ENCODE measurements at places on chromosomes 2 and 18.
A peak's percentile ranks its signal among the peaks of the same experiment; 100 is the strongest.

GRCh38 chr2:82837588-82838304 is 1621.3 kb downstream of the SUCLG1 start:
- no peak for DNase-seq

GRCh38 chr2:158459161-158460003 is 2.6 kb downstream of the PKP4 start:
- no peak for DNase-seq

DNA sequence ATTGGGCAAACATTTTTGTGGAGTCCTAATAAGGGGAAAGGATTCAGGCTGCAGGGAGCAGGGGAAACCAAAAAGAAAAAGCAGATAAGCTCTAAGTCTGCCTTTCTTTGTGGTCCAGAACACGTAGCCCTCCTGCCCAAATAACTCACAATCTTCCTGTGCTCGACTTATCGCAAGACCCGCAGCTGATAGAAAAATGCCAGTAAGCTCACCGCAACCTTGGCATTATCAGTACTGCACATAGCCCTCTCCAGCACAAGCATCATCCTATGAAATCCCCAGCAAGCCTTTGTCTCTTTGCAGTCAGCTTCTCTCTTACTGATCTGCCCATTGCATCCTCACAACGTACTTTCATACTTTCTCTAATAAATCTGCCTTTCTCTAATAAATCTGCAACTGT is 202.4 kb upstream of the HNRNPA3 start:
- no peak for DNase-seq

DNA sequence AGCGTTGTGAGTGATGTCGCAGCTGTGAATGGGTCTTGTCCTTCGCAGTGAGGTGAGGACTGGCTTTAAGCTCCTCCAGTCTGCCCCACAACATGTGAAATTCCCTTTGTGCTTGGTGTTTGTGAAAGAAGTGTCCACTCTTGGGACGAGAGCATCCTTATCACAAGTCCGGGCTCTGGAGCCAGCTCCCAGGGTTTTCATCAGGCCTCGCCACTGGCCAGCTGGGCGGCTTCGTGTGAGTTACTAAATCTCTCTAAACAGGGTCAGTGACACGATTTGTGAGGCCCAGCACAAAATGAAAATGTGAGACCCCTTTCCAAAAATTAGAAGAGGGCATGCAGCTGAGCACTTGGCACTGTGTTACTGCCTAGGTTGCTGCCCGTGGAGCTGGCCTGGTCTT is 115.9 kb downstream of the VAPA start:
- DNase-seq = no peak

DNA sequence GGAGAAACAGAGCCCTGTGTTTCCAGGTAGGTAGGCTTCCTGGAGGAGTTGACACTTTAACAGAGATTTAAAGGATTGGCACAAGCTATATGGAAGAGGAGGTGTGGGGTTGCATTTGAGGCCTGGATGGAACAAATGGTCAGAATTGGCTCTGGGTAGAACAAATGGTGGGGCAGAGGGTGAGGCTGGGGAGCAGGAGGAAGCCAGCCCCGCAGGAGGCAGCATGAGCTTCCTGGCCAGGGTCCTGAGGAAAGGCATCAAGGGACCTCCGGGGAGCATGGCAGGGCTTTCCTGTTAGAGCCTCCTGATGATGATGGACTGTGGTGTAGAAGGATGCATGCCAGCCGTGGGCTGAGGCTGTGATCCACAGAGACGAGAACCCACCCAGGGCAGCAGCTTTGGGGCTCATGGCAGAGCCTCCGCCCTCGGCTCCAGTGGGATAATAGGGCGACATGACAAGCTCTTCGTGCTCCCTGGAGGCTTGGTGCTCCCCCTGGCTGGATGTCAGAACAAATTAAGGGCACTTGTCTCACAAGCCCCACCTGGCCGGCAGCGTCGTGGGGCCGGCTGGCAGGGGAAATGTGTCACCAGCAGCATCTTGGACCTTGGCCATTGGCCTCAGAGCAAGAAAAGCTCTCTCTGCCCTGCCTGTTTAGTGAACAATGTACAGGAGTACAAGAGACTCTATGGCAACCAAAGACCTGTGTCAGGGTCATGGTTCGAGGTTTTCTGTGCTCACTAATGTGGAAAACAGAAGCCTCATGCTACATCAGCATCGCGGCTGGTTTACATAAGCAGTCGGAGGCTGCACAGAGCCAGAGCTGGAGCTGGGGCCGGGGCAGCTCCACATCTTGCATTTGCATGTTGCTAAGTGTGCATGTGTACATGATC is 153.5 kb downstream of the MYCN start:
- no peak for DNase-seq

- DNase-seq = no peak
Observed at GRCh38 chr18:22639561-22639960, 221.8 kb upstream of the CTAGE1 start.

GRCh38 chr2:23497063-23497462 is 112.1 kb downstream of the KLHL29 start:
- no peak for DNase-seq

DNA sequence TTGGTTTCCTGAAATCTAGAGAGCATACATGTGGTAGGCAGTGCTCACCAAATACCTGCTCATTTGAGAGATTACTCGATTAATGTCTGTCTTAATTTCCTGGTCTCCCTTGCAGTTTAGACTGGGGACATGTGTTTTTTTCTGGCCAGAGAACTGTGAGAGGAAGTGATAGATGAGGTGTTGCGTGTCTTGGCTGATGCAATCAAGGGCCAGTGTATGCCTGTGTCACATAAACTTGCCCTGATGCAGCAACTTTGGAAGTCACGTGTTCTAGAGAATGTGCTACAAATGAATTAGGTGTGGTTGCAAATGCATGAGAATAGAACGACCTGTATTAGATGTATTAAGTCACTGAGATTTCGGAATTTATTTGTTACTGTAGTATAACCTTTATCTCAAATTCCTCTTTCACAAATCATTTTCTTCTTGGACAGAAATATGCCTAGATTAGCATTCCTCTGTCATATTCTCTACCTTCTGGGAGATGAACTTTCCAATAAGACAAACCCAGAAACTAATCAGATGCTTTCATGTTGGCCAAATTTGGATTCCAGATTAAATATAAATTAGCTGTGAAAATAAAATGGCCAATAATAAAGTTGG is 9.9 kb upstream of the IL1A start:
- peak; percentile 34 for DNase-seq

DNA sequence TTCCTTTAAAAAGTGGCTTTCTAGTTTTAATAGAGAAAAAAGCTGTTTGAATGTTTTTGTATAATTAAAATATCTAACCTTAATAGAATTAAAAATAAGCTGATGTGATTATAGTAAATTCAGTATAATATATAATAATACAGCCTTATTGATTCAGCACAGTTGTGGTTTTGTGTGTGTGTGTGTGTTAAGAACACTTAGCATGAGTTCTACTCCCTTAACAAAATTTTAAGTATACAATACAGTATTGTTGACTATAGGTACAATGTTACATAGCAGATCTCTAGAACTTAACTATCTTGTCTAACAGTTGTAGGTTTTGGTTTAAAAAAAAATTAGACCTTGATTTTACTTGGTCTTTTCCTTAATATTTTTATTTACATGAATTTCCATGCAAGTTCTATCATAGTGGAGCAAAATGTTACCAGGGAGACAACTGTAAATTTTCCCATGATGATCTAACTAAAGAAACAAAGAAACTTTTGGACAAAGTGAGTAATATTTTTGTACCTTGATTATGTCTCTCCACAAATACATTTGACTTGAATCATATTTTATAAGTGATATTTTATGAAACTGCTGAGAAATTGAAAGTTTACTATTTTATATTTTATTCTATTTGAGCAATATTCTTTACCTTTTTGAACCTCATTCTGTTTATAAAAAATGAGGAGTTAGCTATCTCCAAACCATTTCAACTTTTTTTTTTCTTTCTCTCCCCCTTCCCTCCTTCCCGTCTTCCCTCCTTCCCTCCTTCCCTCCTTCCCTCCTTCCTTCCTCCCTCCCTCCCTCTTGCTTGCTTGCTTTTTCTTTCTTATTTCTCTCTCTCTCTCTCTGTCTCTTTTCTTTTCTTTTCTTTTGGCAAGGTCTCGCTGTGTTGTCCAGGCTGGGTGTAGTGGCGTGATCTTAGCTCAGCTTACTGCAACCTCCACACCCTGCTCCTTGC is 46.3 kb downstream of the ZC3H6 start:
- no peak for DNase-seq

GRCh38 chr2:169997140-169997887 is 170.1 kb downstream of the UBR3 start:
- no peak for DNase-seq

Data from stimulated activated naive CD4-positive, alpha-beta T cell treated with Interleukin-2 at 50 U/mL for 16 hours (primary cell).